ENCODE measurements at places on chromosomes 1 and 21.

- DNase-seq: no peak
These were observed 47.3 kb upstream of the CNN3 start for GRCh38 chr1:94974241-94974640.

DNA sequence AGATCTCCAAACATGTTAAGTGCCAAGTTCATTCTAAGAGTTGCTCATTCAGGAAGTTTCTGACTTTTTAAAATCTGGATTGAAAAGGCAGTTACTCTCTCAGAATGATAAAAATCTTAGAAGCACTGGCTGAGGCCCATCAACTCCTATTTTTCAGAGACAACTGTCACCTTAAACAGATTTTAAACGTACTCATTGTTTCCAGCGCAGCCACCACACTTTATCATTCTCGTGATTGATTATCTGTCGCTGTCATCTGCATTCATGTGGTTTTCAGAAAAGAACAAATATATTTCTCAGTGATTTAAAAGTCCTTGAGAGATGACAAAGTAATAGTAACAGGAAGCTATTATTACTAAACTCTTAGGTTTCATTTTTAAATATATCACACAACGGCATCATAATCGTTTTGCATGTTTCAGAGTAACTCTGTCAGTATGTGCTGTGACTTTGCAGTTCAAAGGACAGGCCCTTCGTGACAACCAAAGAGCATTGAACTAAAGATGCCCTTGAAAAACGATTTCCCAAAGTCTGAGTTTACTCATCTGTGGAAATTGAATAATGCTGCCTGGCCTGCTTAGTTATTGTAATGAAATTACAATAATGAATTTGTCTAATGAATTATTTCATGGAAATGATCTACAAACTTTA lies 14.9 kb upstream of the KCNK1 start:
- DNase-seq: no peak

- DNase-seq: no peak
These were observed 266.9 kb downstream of the PTPRU start for GRCh38 chr1:29502911-29503840.

GRCh38 chr1:69455718-69456117 lies 112.0 kb upstream of the LRRC7 start:
- DNase-seq: no peak

DNA sequence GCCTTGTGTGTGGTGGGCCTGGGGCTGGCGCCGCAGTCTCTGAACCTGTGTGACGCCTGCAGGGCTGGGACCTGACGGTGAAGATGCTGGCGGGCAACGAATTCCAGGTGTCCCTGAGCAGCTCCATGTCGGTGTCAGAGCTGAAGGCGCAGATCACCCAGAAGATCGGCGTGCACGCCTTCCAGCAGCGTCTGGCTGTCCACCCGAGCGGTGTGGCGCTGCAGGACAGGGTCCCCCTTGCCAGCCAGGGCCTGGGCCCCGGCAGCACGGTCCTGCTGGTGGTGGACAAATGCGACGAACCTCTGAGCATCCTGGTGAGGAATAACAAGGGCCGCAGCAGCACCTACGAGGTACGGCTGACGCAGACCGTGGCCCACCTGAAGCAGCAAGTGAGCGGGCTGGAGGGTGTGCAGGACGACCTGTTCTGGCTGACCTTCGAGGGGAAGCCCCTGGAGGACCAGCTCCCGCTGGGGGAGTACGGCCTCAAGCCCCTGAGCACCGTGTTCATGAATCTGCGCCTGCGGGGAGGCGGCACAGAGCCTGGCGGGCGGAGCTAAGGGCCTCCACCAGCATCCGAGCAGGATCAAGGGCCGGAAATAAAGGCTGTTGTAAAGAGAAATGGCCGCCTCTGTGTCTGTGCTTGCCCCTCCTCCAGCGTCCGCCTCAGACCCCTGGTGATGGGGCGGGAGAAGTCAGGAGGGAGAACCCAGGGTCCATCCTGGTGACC lies 788 bp downstream of the ISG15 start:
- DNase-seq: peak; percentile 23

DNA sequence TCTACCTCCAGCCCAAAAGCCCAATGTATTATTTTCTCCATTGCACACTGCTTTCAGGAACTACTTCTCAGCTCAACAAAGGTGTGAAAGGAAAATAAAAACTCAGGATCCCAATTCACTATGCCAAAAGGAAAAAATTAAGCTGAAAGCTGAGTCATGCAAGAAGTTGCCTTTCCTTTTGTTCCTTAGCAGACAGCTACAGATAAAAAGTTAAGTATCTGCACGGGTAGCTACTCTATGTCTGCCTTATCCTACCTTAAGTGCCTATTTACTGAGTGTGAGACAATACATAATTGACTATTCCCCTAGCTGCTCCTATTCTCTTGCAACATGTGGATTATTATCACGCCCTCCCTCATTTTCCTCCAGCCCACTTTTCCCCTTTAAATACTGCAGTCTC lies 84.1 kb downstream of the ADCY10 start:
- DNase-seq: no peak

GRCh38 chr1:39412892-39413291 lies 78.5 kb upstream of the BMP8A start:
- no peak for DNase-seq

GRCh38 chr1:19477284-19478249 lies 7.8 kb downstream of the CAPZB start:
- DNase-seq: no peak

GRCh38 chr21:38621132-38621531 lies 122.9 kb upstream of the ERG start:
- no peak for DNase-seq

- no peak for DNase-seq
These were observed 9.7 kb upstream of the CSRP1 start for GRCh38 chr1:201516511-201517127.

- no peak for DNase-seq
These were observed 138.8 kb upstream of the RUNX3 start for GRCh38 chr1:25068829-25069228.

DNA sequence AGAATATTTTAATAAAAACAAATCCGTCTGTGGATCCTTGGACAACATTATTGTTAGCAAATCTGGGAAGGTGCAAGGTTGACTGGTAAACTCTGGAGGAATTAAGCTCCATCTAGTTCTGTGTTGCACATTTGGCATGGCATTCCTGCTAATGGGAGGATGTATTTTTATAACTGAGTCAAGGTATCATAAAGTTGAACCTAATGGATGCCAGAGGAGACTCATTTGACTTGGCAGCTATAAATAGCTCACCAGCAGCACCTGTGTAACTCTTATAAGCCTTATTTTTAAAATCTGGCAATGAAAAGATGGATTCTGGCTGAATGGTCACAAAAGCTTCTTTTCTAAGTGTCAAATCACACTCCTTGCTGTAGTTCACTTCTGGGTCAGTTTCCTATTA lies 118.5 kb upstream of the ADAMTS5 start:
- DNase-seq: no peak

GRCh38 chr1:169680377-169681019 lies 30.9 kb downstream of the SELL start:
- DNase-seq: no peak

DNA sequence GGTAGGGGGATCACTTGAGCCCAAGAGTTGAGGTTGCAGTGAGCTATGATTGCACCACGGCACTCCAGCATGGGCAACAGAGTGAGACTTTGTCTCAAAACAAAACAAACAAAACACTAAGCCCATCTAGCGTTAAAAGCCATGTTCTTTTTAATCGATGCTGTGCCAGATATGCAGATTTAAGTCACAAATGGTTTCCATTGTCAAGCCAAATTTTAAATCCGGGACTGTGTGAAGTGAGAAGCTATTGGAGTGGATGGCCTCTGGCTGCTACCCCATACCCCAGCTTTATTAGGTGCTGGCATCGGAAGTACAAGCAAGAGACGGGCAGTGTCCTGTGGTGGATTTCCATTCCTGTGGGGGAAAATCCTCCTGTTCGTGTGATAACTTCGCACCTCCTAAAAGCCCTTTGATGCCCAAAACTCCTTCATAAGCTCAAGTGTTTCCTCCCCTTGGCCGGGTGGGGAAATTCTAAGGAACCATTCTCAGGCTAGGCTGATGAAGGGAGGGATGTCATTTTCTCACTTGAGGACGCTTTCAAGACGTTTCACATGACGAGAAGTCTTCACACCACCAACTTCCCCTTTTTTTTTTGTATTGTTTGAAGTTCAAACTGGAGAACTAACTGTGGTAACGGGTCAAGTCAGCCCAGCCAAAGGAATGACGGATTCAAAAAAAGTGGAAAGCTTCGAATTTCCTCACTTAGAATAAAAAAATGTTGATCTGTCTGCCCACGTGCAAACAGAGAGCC lies 140.8 kb downstream of the KAZN start:
- DNase-seq: no peak

- DNase-seq: no peak
These were observed 37.3 kb upstream of the SLC19A1 start for GRCh38 chr21:45579383-45580180.

DNA sequence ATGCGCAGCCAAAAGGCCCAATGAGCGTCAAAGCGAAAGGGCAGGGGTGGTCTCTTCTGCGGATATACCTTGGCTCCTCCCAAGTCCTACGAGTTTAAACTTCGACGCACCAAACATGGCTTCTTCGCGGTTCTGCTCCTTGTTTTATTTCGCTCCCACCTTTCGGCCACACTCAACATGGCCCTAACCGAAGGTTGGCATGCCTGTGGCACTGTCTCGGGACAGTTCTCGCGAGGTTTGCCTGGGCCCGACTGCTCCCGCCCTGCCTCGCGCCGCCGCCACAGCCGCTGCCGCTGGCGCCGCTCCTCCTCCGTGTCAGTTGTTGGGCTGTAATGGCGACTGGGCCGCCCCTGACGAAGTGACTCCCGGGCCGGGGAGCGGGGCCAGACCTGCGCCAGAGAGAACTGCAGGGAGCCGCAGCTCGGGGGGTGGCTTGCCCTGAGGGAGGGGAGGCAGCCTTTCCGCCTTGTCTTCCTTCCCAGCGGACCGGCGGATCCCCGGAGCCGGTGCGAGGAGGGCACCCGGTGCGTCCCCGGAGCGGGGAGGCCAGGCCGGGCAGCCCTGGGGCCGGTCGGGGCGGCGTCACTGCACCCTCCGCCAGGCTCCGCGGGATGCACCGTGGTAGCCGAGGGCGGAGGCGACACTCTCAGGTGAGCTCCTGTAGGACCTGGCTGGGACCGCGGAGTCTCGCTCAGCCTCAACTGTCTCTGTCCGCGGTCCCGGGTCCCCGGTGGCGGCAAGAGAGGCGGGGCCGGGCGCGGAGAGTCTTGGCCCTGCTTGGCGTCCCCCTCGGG lies at the start of gene CEP350:
Gene CEP350, plus strand, starts transcription at position 318 of the 794 bp plus-strand sequence. CDS start 31,372 bp downstream, outside the sequence.
- peak; percentile 89 for DNase-seq

DNA sequence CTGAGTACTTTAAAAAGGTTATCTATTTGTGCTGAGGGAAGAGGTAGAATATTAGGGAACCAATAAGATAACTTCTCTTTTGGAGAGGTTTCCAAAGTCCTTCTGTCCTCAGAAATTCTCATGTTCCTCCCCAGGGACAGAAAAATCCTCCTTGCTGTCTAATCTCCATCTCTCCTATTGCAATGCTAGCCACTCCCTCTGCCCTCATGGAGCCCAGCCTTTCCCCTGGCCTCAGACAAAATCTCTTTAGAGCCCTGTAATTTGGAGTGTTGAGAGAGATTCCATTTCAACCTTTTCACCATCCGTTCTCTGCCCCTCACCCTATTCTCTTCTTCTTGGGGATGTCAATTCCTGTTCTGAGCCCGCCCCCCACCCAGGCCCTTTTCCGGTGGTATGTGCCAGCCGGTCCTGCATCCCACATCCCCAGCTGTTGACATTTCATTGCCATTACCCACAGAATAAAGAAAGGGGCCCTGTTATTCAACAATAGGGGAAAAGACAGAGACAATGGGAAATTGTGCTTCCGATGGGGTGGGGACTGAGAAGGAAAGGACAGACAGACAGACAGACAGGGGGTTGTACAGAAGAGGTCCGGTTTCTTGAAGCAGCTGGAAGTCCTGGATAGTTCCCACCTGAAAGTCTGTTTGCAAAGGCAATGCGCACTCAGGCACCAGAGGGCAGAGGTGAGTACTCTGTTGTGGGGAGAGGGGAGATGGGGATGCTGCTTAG lies at the start of gene HAPLN2:
Gene HAPLN2, plus strand, starts transcription at position 563 of the 729 bp plus-strand sequence. CDS start 4,076 bp downstream, outside the sequence.
- DNase-seq: no peak

DNA sequence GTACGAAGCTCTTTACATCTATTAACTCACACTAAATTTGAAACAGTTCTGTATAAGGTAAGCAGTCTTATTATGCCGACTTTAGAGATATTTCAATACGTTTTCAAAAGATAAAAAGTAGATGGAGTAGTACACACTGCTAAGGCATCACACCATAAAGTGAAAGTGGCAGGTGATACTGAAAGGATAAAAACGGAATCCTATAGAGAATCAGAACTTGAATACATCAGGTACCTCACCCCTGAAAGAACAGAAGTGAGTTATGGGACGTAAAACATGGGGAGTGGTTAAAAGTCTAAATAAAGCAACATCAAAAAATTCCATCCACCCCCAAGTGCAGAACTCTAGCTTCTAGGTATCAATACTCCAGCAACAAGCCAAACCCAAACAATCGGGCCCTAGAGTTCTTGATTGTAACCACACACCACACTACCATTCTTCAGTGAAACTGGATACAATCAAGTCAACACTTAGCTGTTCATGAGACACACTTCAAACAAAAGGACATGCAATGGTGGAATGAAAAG lies 142.6 kb downstream of the SMYD3 start:
- no peak for DNase-seq

DNA sequence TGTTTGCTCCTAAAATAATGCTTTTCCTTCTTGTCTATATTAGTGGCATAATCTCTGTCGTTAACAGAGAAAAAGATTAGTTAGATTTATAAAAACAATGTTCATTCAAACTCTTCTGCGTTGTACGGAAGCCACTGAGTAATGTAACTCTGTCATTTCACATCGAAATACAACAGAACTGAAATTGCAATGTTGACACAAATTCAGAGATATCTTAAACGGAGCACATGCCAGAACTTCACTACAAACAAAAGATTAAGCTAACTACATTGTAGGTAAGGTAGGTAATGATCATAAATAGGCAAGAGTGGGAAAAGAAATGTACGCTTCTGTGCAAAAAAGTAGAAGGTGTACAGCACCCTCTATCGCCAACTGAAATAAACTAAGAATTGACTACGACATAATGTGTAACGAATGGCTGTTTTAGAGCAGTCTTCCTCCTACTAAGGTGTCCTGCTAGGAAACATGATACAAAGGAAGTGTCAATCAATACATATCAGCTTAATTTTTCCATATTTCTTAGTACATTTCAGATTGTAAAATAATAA lies 56.6 kb downstream of the PCNX2 start:
- DNase-seq: no peak

Data from SW 1271 (cell line).